NCI-H187 (cell line): ENCODE measurements at places on chromosomes 6 and 20.
A peak's percentile ranks its signal among the peaks of the same experiment; 100 is the strongest.

GRCh38 chr20:46255440-46256104 is 52.7 kb downstream of the CDH22 start:
- peak; percentile 90 for DNase-seq

DNA sequence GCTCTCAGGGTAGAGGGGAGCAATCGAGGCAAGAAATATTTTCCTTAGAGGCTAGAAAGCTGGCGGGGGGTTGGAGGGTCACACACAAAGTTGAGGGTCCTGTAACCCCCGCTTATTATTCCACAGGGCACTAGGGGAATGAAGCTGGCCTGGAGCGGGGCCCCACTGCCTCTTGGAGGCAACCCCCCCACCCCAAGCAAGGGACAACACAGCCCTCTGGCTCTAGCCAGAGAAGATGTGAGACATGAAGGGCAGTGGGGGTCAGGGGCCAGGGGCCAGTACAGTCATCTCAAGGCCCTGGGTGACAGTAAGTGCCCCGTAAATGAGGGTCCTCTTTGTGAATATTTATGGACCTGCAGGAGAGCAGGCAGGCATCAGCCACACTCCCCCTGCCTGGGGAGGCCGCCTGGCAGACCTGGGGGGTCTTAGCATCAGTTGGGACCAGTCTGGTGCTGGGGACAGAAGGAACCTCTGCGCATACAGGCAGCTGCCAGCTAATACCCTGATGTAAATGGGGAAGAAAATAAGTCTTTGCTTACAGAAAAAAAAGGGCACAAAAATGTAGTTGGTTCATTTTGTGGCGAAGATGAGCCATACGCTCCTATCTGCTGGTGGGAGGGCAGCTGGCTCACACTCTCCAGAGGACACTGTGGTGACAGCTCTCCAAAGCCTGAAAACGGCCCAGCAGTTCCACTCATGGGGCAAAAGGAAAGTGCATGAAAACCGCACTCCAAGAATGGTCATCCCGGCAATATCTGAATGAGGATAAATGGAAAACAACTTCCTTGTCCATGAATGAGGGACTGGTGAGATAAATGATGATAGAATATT is 21.9 kb downstream of the SPATA2 start:
- no peak for DNase-seq

DNA sequence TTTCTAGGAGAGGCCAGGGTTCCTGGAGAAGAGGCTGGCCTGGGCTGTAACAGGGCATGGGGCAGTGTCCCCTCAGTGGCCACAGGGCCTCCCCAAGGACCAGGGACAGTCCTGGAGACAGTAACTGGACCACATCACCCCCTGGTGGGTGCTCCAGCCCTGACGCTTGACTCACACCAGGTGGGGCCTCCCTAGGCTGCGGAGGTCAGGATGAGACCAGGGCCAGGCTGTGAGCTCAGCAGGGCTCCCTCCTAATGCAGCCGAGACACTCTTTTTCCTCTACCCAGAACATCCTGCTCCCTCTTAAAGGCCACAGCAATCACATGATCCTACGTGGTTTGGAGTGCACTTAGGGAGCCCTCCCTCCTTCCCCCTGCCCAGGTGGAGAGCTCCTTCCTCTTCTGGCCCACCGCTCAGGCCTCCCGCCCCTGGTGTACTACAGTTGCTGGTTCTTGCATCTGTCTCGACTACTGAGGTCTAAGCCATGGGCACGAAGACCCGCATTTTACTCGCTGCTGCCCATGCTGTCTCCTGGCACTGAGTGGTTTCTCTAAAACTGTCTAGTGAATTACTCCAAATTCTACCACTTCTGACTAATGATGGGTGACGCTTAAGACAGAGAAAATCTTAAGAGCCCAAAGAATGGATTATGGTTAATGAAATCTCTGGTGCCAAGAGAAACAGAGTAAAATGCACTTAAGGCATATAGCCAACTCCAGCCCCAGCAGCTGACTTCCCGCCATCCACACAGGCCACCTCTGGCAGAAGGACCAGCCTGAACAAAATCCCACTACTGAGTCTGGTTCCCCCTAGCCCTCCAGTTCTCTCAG is 166.1 kb upstream of the CST7 start:
- DNase-seq, result no peak

DNA sequence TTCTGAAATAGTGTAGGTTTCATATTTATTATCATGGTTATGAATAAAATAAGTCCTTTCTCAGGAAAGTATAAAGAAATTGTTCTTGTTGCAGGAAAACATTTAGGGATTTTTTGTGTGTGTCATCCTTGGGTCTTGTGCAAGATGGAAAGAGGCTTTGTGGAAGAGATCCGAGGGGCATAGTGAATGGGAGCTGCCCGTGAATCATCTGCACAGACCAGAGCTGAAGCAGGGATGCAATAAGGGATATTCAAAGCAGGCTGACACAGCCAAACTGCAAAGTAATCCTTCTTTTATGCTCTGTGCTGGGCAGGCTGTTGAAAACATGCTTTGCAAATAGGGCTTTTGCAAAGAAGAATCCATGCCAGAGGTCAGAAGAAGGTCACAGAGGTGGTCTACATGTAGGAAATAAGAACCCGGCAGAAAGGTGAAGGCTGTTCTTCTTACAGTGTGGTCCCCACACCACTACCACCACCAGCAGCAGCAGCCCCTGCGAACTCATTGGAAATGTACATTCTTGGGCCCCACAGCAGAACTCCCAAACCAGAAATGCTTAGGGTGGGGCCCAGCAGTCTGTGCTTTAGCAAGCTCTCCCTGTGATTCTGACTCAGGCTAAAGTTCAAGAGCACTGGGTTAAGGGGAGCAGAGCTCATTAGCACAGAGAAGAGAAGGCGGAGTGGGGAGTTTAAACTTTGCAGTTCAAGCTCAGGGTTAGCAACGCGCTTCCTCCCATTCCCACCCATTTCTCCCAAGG is 237.6 kb downstream of the QKI start:
- DNase-seq, result no peak

DNA sequence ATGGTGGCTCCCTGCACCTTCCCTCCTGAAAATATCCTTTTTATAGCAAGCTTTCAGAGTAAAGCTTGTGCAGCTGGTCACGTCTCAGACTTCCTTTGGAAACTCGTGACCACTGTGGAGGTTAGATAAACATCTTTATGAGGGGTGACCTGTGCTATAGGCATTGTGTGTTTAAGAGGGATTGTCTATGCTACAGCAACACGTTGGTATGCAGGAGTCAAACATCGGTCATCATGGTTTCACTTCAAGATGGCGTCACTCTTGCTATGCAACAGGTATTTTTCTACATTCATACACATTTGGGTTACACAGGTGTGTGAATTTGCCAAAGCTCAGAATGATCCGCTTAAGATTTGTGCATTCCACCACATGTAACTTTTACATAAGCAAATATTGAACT is 14.6 kb upstream of the BLCAP start:
- DNase-seq, result no peak

- DNase-seq, result no peak
These were observed 3.7 kb downstream of the PRSS16 start for GRCh38 chr6:27251112-27251605.
